ENCODE measurements at places on chromosomes 7 and 10.

DNA sequence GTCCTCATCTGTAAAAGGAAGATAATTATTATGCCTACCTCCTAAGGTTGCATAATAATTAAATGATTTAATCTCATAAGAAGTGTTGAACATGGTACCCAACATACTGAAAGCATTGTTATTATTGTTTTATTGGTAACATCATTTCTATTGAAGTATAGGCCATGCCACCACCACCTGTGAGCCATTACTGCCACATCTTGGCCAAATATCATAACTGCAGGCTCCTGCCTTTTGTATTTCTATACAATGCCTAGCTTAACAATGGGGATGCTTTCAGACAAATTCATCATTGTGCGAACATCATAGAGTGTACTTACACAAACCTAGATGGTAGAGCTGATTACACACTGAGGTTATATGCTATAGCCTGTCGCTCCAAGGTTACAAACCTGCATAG is 61.1 kb upstream of the NPSR1 start:
- peak; percentile 13 for DNase-seq

DNA sequence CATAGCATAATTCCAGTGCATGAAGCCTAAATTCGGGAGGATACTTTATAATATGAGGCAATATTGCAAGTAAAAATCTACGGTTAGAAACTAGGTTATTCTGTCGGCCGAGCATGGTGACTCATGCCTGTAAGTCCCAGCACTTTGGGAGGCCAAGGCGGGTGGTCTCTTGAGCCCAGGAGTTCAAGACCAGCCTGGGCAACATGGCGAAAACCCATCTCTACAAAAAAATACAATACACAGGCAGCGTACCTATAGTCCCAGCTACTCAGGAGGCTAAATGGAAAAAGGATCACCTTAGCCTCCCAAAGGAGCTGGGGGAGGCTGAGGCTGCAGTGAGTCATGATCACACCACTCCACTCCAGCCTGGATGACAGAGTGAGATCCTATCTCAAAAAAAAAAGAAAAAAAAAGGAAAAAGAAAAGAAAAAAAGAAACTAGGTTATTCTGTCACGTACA is 14.2 kb downstream of the SKAP2 start:
- no peak for DNase-seq

DNA sequence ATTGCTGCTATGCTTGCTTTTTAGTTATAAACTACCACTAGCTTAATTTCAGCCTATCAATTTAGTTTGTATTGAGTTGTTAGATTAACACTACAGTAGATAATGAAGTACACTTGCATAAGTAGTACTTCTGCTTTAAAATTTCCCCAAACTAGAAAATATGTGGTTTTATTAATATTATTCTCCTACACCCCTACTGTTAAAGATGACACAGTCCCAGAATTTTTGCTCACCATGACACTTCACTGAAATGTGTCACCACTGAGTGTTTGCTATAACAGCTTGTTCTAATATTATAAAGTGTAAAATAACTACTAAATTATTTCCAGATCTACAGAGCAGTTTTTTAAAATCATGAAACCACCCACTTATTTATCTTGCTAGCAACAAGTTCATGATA is 31.6 kb downstream of the RHEB start:
- no peak for DNase-seq

GRCh38 chr10:12643279-12643678 is 293.9 kb downstream of the CAMK1D start:
- DNase-seq: no peak

GRCh38 chr10:30453764-30454527 is 20.0 kb downstream of the MAP3K8 start:
- no peak for DNase-seq

GRCh38 chr7:83640731-83641537 is 8.0 kb downstream of the SEMA3E start:
- DNase-seq: no peak

- no peak for DNase-seq
Measured at GRCh38 chr10:99685597-99685967, 26.3 kb downstream of the ENTPD7 start.

- DNase-seq: no peak
Measured at GRCh38 chr10:106609470-106610266, 554.8 kb downstream of the SORCS1 start.

GRCh38 chr10:3783316-3783681 is 1.7 kb downstream of the KLF6 start:
- no peak for DNase-seq

- no peak for DNase-seq
Measured at GRCh38 chr7:36851382-36851781, 127.1 kb upstream of the AOAH start.

GRCh38 chr10:34386921-34387320 is 428.2 kb downstream of the PARD3 start:
- no peak for DNase-seq

GRCh38 chr7:112073530-112073929 is 132.7 kb downstream of the DOCK4 start:
- no peak for DNase-seq
